DMS79 treated with DMSO at 0.1 percent for 48 hours (cell line): ENCODE measurements at places on chromosomes 4 and X.

DNA sequence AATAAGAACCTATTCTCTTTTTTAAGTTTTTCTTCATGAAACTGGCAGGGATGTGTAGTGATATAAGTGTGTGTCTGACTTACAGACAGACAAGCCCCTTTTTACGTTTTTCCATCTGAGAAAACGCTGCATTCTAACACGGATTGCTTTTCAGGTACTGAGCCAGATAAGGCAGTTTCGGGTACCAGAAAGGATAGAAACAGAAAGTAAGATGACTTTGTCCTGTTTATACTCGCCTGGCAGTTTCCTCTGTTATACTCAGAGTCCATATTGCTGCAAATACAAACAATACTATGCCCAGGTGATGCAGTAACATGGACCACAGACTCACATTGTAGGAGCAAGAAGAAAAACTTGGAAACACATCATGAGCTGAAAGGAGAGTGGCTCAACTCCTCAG is 2320.6 kb upstream of the AGA start:
- no peak for DNase-seq

DNA sequence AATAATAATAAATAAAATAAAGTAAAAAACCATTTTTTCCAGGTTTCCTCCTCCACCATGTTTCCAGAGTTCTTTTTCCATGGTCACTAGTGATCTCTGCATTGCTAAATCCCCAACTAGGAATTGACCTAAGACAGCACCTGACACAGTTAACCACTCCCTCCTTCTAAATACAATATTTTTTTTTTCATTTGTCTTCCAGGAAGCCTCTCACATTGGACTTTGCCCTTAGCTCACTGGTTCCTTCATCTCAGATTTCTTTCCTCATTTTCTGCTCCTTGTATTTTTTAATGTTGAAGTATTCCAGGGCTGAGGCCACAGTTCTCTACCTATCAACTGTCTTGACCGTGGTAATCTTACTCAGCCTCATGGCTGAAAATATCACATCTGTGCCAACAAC is 187.3 kb upstream of the FAM241A start:
- DNase-seq, result no peak

GRCh38 chr4:108361886-108362285 is 193.2 kb upstream of the LEF1 start:
- DNase-seq, result no peak

DNA sequence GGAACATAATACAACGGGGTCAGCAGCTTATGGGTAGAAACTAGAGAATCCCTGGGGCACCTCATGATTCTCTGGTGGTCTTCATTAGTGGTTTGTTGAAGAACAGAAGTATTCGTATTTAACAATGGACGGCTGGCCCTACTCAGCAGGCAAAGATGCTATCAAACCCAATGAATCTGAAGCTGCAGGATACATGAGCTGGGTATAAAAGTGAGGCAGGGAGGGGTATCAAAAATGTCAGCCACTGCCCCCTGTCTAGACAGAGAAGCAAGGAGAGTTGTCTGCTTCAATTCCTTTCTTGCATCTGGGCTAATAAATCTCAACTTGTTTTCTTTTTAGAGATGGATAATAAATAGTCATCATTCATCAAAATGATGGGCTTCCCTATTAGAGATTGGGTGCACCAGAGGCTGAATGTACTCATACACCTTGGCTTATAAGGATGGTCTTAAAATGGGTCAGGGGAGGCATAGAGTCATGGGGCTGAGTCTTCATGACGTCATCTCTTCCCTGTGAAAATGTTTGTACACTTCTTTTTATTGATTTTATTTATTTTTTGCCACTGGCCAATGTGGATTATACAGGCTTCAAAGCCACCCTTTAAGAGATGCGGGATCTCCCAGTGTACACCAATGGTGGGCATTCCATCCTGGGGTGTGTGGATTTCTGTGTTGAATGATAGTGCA is 259.5 kb downstream of the SHOX start:
- no peak for DNase-seq

DNA sequence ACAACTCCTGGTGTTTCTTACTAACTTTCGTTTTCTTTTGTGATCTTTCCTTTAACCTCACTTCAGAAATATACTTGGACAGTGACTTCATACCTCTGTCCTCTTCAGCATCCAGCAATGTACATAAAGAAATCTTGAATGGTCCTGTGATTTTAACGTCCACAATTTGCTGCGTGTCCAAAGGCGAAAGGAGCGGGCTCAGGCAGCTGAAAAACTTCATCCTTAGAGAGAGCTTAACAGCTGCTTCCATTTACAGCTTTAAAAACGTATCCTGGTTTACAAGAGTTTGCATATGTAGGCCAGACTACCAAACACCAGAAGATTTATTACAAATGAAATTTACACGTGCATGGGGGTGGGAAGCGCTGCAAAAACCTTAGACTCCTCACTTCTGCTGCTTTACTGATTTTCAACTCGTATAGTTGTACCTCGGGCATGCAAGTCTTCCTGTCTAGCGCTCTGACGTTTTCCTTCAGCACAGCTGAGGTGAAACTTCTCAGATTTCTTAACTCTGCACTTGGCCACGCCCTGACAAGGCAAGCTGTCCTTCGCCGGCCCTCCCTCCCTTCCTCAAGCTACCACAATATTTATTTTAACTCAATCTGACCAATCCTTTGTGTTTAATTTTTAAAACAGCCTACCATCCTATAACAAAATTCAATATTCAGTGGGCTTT is 406.4 kb downstream of the FAM47A start:
- DNase-seq, result no peak

DNA sequence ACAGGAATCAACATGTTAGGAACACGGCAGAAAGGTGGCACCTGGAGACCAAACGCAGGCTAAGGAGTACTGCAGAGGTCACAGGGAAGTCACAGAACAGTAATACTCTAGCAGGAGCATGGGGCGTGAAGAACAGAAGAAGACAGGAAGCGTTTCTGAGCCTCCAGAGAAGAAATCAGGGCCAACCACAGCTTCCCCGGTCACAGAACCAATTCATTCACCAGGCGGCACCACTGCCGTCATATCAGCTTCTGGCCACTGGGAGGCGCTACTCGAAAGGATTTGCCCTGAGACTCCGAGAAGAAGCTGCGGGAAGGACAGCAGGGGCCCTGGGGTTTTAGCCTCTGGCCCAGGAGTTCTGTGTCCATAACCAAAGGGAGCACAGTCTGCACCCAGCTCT is 78.0 kb upstream of the DRD5 start:
- DNase-seq, result no peak

DNA sequence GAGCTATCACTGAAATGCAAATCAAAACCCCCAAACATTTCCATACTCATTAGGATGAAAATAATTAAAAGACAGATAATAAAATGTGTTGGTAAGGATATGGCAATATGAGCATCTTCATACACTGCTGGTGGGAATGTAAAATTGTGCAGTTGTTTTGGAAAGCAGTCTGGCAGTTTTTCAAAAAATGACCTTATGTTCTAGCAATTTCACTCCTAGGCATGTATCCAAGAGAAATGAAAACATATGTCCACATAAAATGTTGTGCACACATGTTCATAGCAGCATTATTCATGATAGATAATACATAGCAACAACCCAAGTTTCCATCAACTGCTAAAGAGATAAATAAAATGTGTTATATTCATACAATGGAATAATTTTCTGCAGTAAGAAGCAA is 14.8 kb upstream of the GPRASP2 start:
- DNase-seq, result no peak

- no peak for DNase-seq
Observed at GRCh38 chr4:72507167-72507566, 61.9 kb downstream of the ADAMTS3 start.

GRCh38 chr4:115294717-115295116 is 181.3 kb upstream of the NDST4 start:
- DNase-seq, result no peak

- no peak for DNase-seq
Observed at GRCh38 chr4:6755088-6755753, 27.3 kb upstream of the KIAA0232 start.

- no peak for DNase-seq
Observed at GRCh38 chr4:38189445-38189844, 229.2 kb downstream of the PTTG2 start.

DNA sequence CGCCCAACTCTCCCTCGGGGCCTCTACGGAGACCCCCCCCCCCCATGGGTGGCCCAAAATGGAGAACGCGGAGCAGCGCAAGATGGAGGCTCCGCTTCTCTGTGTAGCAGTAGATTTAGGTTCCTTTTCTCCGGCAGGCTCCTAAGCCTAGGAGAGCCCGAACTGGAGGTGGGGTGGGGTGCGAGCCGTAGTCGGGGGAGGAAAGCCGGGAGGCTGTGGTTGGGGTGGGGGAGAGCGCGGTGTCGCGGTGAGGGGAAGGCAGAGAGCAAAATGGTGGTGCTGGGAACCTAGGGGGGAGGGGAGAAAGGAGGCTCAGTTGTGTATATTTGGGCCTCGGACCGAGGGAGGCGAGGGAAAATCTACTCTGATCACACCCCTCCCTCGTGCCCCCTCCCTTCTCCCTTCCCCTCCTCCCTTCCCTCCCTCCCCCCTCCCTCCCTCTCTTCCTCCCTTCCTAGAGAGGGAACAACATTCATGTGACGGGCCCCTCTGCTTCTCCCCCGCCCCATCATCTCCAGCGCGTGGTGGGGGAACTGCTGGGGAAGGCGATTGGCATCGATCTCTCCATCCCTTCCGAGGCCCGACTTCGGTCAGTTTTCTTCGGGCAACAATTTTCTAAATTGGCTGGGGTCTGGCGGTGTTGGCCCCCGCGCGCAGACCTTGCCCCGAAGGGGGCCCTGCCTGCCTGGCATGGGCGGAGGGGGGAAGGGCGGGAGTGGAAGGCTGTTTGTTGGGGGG is at the start of gene STAG2:
TSS of gene STAG2 (plus strand) at position 439 of the 738 bp plus-strand sequence. CDS start 60,922 bp downstream, outside the sequence.
- peak; percentile 36 for DNase-seq

DNA sequence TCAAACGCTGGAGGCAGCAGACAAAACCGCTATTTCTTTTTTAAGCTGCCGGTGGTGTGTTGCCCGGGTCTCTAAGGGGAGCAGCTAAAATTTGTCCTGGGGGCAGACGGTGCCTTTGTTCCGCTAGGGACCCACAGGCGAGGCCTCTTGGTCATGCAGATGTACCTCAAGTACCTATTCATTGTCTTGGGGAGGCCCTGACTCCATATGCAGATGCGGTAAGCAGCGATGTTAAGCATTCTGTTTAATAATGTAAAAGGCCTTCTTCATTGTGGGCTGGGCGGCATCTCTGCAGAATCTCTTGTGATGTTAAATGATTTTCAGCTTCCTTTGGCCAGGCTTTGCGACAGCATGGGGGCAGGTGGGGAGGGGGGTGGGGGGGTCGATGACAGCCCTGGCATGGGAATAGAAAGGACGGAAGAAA is 98.9 kb upstream of the PJA1 start:
- DNase-seq, result no peak

DNA sequence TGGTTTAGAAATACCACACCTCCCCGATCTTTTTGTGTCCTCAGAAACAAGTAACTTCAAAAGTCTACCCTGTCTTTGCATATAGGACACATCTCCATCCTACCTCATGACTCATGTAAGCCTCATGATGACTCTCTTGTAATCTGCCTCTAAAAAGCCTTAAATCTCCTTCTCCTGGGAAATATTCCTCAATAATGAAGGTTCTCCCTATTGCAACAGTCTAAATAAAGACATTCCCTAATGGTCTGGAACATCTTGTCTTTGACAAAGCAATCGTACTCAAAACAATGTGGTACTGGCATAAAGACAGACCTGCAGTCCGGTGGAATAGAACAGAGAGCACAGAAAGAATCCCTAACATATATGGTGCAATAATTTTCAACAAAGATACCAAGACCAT is 257.7 kb downstream of the OPHN1 start:
- no peak for DNase-seq

DNA sequence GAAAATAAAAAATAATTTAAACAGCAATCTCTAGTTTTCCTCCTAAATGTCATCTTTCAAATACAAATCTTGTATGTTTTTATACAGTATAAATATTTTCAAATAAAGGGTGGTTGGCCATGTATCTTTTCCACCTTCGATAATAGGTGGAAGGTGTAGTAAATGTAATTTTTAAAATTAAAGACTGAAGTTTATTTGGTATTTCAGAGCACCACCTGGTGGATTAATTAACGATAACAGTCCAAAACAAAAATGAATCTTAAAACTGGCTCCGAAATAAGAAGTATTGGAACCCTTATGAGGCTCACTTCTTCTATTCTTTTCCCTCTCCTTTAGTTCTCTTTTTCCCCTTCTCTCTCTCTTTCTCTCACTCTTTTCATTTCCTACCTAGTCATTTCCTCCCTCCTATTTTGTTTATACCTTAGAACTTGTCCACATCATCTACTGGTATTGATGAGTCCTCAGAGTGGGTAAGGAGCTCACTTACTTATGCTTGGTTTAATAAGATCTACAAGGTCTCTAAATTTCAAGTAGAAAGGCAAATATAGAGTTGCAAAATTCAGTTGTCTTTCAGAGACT is 82.9 kb upstream of the EXOC1L start:
- DNase-seq, result peak; percentile 29

GRCh38 chrX:13369256-13370030 is 49.6 kb upstream of the ATXN3L start:
- no peak for DNase-seq

- no peak for DNase-seq
Observed at GRCh38 chr4:169340834-169341233, 70.1 kb upstream of the SH3RF1 start.

DNA sequence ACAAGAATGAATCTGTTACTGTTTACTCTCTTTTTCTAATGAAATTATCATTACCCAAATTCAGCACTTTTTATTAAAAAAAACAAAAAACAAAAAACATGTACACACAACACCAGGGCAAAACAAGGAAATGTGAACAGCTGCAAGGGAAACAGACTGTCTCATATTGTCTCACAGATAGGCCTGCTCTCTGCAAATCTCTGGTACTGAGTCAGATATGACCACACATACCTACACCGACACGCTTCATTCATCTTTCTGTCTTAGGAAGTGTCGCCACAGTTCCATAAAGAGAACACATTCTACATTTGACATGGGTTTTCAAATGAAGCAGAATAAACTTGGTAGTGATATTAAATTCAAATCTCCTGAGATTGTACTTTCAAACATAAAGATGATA is 92.2 kb upstream of the GPR34 start:
- DNase-seq, result no peak

DNA sequence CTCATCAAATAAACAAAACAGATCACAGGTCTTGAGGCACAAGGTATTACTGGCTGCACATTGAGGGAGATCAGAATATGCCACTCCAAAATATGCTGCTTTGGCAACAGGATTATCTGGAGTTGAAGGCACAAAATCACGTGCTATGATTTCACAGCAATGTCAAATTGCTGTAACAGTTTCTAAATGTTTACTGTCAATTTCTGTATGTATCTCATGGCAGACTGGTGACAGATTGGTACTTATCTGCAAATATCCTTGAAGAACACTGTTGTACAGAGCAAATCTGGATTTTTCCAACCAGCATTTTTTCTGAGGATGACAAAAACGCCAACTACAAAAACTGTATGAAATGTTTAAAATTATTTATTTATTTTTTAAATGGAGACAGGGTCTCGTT is 26.7 kb downstream of the GPR82 start:
- DNase-seq, result no peak
